ENCODE measurements at places on chromosomes 5 and 9.

GRCh38 chr9:127252410-127253318, 11.9 kb upstream of the GARNL3 start:
- DNase-seq = no peak

GRCh38 chr5:168215646-168216045, 75.8 kb upstream of the WWC1 start:
- no peak for DNase-seq

DNA sequence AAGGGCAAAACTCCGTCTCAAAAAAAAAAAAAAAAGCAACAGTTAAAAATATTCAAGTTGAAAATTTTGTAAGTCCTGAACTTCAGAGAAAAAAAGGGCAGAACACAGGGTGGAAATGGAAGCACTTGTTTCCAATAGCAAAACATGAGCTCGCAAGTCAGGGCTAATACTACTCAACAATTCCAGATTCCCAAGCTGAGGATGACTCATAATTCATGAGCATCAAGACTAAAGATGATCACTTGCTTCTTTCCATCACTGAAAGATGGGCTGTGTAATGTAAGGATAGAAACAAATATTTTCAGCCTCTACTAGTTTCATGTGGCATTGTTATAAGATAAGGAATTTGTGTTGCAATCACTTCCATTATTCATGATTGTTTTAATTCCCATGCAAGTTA, 33.5 kb upstream of the FST start:
- no peak for DNase-seq

- no peak for DNase-seq
Measured at GRCh38 chr9:82456642-82457041, 468.1 kb downstream of the SPATA31D1 start.

DNA sequence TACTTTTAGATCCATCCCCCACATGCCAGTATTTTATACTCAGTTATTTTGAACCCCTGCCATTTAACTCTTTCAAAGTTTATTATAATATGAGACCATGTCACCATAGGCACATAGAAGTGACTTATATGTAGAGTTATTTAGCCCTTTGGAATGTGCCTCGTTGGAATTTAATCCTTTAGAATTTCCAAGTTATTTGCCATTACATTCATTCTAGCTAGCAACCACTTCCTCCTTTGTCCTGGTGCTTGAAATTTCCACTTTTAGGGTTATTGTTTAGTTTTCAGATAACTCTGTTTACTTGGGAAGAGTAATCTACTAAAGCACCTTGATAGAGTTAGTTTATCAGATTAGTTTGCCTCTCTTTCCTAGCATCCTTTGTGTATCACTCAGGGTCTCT, 82.8 kb upstream of the TLE1 start:
- DNase-seq = no peak

DNA sequence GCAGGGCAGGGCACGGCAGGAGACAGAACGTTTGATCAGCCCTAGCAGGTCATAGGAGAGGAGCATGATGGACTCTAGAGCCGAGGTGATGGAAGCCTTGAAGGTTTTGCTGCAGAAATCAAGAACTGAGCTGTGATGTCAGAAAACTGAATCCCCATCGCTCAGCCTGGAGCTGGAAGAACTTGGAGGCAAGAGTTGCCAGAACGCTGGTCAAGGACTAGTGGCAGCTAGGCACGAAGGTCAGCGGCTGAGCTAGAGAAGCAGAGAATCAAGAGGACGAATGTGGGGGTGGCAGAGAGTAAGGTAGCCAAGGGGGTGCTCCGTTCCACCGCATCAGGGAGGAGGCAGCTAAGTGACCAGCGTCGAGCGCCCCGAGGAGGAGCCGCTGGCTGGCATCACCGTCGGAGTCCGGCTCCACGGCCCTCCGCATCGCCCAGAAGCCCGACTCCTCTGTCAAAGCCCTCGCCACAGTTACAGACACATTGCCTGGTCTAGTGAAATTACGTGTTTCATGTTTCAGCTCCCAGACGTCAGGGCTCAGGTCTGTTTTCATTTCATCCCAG, 1.2 kb upstream of the GALNT10 start:
- DNase-seq = peak; percentile 49

DNA sequence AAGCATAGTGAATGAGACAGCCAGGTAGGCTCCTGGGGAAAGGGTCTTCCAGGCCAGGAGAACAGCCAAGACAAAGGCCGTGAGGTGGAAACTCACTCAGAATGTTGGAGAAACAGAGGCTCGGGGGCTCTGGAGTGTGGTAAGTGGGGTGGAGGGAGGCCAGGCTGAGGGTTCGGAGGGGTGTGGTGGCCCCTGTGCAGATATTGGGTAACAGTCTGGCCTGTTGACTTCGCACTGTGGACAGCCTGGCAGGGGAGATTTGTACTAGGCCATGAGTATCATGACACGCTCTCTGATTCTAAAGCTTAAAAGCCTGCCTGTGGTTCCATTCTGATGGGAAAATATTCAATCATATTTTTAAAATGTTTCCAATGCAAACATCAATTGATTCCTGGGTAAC, 239.3 kb downstream of the GADD45G start:
- DNase-seq = no peak

DNA sequence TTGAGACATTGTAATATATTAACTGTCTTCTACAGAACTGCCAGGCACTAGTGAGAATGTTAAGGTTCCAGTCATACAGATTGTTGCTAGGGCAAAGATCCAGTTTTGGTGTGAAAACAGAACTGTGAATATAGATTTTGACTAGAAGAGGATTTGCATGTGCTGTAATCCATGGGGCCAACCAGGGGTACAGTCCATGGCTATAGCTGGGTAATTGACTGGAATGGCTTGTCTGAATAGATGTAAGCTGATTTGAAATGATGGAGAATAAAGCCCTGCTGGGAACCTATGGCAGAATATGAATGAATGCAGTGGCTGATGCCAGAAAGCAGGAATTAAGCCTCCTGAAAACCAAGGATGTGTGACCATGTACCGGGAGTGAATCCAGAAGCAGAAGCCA, 748.5 kb upstream of the CDH10 start:
- no peak for DNase-seq

DNA sequence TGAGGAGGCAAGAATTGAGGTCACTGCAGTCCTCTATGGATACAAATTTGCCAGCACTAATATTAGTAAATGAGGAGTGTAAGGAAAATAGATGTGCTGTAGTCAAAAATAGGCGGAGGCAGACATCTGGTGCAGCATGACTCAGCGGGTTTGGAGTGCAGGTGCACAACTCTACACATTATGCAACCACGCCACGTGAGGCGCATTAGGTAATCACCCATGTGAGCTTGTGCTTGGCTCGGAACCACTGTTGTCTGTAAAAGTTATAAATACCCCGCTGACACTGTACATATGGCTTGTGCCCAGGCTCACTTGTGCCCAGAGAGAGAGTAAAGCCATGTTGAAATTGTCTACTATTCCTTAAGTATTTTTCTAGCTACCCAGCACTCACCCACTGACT, 623.5 kb upstream of the NUDT12 start:
- DNase-seq = peak; percentile 50

GRCh38 chr5:151239237-151239861, 13.6 kb upstream of the GM2A start:
- DNase-seq = peak; percentile 79

GRCh38 chr9:13554626-13555025, 275.1 kb upstream of the MPDZ start:
- DNase-seq = no peak

- no peak for DNase-seq
Measured at GRCh38 chr9:31210978-31211570, 1173.4 kb upstream of the ACO1 start.

DNA sequence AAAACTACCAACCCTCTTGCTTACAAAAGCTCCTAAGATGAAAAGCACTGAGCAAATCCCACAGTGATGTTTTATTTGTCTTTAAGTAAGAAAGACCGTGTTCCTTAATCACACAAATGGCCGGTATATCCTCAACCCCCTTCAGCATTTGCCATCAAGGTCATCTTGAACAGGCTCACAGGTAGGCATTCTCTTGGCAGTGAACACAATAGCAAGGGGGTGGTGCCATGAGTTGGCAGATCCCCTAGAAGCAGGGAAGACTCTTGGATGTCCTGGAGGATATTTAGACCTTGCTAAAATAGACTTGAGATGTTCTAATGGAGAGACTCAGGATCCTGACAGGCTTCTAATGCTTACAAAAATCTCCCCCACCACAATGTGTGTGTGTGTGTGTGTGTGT, 323.0 kb downstream of the SPOCK1 start:
- no peak for DNase-seq

- no peak for DNase-seq
Measured at GRCh38 chr5:168833936-168834335, 254.8 kb upstream of the PANK3 start.

DNA sequence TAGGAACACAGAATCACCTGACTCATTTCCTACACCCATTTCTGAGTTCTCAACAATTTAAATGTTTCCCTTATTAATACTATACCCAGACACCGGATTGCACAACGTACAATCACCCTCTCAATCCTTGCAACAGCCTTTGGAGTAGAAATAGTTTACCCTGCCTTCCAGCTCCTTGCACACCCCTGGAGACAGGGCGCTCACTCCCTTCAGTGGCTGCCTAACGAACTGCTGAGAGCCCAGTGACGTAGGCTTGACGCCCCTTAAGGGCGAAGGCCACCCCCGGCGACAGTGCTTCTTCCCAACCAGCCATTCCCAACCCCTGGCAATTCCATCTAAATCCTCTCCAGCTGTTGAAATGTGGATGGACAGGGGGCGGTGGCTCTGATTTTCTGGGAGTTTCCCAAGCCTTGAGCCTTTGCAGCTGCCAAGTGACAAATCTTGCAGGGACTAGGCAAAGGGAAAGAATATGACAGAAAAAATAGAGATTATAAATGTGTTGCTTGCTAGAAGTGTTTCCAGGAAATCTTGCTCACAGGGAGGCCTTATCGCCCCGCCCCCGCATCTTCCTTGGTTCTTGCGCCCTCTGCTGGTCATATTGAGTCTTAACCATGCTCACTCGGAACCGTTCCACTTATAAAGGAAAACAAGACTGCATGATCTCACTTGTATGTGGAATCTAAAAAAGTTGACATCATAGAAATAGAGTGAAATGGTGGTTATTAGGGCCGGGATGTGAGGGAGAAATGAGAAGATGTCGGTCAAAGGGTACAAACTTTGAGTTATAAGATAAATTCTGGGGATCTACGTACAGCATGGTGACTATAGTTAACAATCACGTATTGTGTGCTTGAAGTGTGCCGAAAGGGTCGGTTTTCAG, 7.6 kb upstream of the BARX1 start:
- peak; percentile 72 for DNase-seq

DNA sequence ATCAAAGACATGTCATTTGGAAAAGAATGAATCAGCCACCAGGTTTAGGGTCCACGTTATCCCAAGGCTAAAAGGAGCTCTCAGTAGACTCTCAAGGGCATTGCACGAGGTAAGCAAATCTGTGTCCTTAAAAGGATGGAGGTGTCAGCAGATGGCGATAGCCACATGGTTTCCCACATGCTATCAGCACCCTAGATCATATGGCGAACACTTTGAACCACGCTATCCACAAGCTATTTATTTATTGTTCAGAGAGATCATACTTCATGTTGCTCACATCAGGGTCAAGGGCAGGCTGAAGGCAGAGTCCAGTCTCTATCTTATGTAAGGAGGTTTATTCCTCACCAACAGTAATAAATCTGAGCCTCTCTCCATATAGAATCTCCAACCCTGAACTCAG, 43.7 kb downstream of the CDH6 start:
- DNase-seq = no peak
